ENCODE measurements at places on chromosomes 12 and 14.

DNA sequence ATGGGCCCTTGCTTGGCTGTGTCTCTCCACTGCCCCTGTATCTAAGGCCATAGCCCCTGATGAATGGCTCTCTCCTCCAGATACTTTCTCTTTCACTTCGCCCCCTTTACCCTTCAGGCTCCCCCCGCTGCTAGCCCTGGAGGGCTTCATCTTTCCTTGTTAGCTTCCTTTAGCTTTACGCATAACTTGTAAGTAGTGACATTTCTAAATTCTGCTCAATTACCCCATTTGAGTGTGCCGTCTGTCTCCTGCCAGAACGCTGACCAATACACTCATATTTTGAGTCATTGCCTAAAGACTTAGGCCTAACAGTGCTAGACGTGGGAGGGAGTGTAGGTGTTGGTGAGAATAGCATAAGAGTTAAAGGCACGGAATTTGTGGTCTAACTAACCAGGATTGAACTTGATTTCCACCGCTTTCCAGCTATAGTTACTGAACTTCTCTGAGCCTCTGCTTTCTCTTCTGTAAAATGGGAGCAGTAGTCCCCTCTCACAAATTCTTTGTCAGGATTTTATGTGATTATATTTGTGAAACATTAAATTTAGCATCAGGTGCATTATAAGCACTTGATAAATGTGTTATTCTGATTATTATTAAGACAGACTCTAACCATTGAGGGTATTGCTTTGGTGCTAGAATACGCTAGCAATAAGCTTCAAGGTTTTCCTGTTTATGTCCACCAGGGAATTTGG is 129.3 kb downstream of the ZFP36L1 start:
- no peak for DNase-seq

DNA sequence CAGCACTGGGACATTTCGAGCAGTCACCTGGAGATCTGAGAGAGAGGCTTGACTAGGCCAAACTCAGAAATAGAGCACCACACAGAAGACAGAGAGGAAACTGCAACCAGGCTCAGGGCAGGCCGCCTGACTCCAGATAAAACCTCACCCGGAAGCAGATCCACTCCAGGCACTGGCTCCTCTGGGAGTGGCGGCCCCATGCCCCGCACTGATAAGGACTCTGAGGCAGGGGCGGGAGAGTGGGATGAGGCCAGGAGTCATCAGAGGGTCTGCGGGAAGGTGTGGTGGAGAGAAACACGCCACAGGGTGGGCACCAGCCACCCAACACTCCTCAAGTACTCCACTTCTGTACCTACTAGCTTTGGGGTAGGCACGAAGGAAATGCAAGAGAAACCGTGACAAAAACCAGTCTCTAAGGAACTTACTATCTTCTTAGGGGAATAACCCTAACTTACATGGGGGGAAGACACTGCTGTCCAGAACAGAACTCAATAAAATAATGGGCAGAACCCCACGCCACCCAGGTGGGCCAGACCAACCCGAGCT is 71.3 kb downstream of the CHGA start:
- DNase-seq: no peak

DNA sequence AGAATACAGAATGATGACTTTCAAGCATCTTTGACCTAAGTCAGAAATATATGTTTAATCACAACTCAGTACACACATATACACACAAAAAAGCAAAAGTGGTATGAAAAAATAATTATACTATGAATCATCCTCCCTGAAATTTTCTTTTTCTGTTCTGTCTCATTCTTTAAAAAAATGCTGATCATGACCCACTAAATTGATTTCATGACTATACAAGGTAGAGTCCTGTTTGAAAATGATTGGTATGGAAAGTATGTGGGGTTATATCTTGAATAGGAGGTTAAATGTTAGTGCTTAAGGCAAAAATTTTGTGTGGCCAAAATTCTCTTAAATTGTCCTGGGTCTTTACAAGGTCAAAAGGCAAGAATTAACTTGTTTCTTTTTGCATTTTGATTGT is 80.4 kb downstream of the SUDS3 start:
- no peak for DNase-seq

- no peak for DNase-seq
Observed at GRCh38 chr12:130086248-130086647, 76.0 kb upstream of the FZD10 start.

- no peak for DNase-seq
Observed at GRCh38 chr14:58138031-58138713, 13.8 kb downstream of the ARMH4 start.

- no peak for DNase-seq
Observed at GRCh38 chr12:83067981-83068380, 381.3 kb downstream of the TMTC2 start.

- no peak for DNase-seq
Observed at GRCh38 chr14:92507174-92507768, 6.3 kb upstream of the RIN3 start.

Data from stimulated activated CD8-positive, alpha-beta memory T cell treated with anti-CD3 and anti-CD28 coated beads, Interleukin-4, amount 100 ng/mL, for 1 hour (primary cell).